Hepatocyte (in vitro differentiated cells): ENCODE measurements at places on chromosomes 1 and 21.

DNA sequence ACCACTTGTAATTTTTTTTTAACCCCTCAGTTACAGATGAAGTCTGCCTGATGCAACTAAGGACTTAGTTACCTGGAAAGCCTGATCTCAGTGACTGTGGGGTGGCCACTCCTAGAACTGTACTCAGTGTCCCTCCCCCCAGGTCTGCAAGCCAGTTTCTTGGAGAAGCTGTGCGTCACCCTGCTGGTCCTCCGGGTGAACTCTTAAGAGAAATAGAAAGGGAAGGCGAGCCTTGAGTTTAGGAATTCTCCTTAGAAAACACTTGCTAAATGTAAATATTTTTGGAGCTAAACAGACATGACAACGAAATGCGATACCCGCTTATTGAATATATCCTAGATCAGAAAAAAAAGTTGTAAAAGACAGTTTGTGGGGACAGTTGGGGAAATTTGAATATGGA is 730 bp downstream of the SLC16A4 start:
- DNase-seq = peak; percentile 62

DNA sequence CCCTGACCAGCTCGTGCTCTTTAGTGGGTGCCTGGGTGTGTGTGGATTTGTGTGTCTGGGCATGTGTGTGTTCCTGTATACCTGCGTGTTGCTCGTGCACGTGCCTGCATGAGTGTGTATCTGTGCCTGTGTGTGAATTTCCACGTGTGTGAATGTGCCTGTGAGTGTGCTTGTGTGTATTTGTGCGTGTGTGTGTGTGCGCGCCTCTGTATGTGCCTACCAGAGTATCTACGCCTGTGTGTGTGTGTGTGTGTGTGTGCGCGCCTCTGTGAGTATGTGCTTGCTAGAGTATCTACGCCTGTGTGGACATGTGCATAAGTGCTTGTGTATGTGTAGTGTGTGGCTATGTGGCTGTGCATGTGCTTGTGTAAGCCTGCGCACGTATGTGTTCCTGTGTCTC is 691 bp upstream of the SELENBP1 start:
- DNase-seq = no peak

GRCh38 chr1:198072177-198072576 is 84.6 kb upstream of the NEK7 start:
- no peak for DNase-seq

DNA sequence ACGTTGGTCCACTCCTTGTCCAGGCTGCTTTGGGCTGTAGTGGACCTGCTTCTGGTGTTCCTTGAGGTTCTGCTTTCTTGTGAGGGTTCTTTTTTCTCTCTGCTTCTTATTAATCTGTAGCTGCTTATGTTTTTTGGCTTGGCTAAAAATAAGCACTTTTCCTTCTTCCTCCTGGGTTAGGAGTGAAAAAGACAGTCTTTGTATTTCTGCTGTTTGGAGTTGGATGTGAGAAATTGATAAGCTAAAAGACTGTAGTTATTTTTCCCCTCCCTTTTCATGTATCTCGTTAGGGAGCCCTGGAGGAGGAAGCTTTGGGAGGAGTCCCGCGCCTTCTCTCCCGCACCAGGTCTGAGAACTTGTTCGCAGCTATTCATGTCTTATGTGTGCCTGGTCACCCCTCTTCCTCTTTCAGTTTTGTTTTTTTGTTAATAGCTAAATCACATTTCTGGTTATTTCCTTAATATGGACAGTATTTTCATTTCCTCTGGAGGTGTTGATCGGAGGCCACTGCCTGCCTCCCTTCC is 79.0 kb downstream of the GALNT2 start:
- no peak for DNase-seq

- no peak for DNase-seq
These were observed 45.6 kb downstream of the PBX1 start for GRCh38 chr1:164604541-164604940.

GRCh38 chr1:3570066-3570986 is 41.0 kb downstream of the MEGF6 start:
- DNase-seq = no peak

GRCh38 chr1:19040010-19040680 is 83.7 kb upstream of the IFFO2 start:
- no peak for DNase-seq
